ENCODE measurements at places on chromosomes 11 and 22.

GRCh38 chr11:69010361-69010891 is 2.6 kb downstream of the MRGPRF start:
- no peak for DNase-seq

GRCh38 chr11:44110231-44110679 is 14.8 kb downstream of the EXT2 start:
- DNase-seq = peak; percentile 29

DNA sequence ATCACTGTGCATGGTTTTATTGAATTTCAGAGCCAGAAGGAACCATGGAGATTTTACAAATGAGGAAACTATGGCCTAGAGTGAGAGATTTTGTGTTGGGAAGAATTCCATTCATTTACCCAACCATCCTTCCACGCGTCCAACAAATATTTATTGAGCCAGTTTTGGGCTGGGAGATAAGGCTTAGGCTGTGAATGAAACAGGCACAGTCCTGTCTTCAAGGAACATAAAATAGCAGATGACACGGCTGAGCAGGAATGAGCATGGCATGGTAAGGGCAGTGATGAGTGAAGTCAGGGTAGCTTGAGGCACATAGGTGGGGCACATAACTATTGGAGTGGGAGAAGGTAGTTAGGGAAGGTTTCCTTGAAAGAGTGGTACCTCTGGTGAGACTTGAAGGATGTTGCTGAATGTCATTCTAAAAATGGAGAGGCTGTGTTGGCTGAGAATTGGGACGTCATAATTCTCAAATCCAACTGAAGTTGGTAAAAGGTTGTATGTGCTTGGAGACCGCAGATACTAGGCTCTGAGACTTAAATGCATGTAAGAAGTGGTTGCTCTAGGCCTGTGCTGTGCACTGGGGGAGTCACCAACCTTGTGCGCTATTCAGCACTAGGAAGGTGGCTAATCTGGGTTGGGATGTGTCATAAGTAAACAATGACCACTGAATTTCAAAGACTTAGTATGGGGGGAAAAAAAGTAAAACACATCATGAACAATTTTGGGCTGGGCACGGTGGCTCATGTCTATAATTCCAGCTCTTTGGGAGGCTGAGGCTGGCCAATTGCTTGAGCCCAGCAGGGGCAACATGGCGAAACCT is 51.9 kb downstream of the TEAD1 start:
- no peak for DNase-seq

DNA sequence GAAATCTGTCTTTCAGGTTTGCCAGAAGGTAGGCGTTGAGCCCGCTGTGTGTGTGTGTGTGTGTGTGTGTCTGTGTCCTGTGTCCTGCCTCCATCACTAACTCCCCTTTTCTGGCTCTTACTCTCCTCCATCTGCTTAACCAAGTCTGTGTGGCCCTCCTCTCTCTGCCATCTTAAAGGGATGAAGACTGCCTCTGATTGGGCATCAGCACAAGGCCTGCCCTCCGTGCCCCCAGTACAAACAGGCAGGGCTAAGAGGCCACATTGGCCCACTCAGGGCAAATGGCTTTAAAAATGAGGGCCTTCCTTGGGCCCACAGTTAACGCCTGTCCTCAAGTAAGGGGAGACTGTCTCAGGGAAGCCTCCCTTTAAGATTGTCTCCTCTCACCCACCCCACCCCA is 10.9 kb downstream of the RCOR2 start:
- DNase-seq = no peak

DNA sequence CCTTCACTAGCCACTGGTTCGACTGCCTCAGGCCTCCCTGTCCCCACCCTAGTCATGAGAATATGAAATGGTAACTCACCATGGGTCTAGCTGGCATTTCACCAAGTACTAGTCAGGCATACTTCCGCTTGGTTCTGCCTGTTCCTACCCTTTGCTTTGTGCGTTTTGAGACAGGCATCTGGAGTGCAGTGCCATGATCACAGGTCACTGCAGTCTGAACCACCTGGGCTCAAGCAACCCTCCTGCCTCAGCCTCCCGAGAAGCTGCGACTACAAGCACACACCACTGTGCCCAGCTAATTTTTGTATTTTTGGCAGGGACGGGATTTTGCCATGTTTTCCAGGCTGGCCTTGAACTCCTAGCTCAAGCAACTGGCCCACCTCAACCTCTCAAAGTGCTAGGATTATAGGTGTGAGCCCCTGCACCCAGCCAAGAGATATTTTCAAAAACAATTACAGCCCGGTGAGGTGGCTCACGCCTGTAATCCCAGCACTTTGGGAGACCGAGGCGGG is 14.1 kb downstream of the HRAS start:
- no peak for DNase-seq

DNA sequence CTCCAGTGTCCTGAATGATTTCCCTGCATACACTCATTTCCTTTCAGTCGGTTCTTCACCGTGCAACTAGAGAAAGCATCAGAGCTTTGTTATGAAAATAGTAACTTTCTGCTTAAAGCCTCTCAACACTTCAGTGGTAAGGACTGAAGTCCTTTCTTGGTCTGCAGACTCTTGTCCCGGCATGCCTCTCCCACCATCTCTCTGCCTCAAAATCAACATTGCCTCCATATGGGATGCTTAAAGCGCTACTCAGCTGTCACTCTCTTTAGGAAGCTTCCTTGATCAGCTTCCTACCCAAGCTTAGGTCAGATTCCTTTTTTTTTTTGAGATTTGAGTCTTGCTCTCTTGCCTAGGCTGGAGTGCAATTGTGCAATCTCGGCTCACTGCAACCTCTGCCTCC is 36.7 kb downstream of the APLP2 start:
- DNase-seq = no peak

- no peak for DNase-seq
These were observed 42.5 kb downstream of the CERK start for GRCh38 chr22:46695346-46696228.

DNA sequence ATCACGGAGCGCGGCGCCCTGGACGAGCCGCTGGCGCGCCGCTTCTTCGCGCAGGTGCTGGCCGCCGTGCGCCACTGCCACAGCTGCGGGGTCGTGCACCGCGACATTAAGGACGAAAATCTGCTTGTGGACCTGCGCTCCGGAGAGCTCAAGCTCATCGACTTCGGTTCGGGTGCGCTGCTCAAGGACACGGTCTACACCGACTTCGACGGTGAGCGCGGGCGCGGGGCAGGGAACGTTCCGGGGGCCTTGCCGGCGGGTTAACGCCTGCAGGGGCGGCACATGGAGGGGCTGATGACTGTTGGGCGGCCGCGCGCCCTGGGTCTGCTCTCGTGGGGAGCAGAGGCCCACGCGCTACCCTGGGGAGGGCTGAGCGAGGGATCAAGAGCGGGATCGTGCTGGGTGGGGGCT is 1.0 kb downstream of the PIM3 start:
- DNase-seq = no peak

DNA sequence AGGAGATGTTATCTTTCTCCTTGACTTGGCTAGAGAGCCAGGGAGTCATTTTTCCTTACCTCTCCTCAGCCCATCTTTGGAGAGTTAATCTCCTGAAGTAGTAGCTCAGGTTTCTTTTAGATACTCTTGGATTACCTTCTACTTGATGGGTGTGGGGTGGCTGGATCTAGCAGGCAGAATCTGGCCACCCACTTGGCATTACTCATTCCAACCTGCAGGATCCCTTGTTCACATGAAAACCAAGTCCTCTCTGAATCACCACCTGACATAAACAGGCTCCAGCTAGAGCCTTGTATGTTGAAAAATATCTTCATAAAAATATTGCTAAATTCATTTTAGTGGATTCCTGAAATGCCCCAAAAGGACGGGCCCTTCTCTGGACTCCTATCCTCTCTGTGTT is 250.6 kb upstream of the PLET1 start:
- no peak for DNase-seq

GRCh38 chr11:46914363-46914762 is 4.0 kb downstream of the LRP4 start:
- DNase-seq = no peak

DNA sequence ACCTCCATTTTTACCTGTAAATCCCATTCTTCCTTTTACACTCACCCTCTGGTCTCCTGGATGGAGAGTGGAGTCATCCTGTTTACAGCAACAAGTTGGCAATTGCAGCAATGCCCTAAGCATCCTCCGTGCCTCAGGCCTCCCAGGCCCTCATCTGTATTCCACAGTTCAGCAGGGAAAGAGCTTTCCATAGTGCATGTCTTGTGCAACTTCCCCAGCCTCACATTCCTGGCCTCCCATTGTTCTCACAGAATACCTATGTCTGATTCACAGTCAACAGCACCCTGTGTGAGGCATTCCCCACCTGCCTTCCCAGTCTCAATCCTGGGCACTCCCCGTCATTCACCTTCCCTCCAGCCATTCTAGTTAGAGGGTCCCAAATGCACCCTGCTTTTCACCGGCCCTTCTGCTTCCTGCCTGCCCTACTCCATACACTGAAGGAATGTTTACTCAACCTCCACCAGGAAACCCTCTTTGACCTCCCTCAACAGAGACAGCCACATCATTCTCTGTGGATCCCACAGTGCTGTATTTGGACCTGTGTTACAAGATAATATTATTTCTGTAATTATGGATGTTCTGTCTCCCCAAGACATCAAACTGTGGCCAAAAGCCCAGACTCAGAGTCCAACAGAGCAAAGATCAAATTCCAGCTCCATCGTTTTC is 405.7 kb downstream of the BUD13 start:
- DNase-seq = no peak

- no peak for DNase-seq
These were observed 11.1 kb upstream of the KIAA0930 start for GRCh38 chr22:45251825-45252224.

GRCh38 chr11:85099522-85099921 is 527.6 kb downstream of the DLG2 start:
- DNase-seq = no peak

DNA sequence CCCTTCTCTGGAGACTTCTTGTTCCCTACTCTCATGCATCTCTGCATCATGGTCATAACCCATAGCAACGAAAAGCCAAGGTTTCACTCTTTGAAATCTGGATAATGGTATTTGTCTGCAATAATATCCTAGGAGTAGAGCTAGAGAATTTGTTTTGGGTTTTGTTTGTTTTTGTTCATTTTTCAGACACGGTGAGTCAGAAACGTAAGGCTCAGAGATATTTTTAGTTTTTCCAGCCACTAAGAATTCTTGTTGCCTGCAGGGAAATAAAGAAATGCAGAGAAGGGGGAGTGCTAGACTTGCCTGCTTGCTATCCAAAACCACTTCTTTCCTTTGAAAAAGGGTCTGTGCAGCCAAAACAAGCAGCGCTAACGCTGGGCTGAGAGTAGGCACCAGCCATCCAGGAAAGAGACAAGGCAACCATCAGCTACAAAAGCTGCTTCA is 26.0 kb downstream of the POU2AF3 start:
- DNase-seq = no peak

DNA sequence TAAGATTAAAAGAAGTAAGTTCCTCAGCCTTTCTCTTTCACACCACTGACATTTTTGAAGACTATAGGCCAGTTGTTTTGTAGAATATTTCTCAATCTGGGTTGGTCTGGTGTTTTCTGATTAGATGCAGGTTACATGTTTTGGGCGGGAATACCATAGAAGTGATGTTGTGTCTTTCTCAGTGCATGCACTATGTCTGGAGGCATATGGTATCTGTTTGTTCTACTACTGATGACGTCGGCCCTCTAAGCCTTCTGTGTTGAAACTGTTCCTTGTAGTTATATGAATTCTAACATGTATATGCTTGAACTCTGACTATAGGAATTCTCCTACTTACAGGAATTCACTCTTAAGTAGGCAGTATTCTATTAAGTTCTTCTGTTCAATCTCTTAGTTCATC is 21.6 kb downstream of the ZFTA start:
- DNase-seq = no peak

- DNase-seq = no peak
These were observed at the start of gene NCAM1 for GRCh38 chr11:112961146-112961668. NCAM1 (plus strand) TSS chr11:112961420.

- DNase-seq = no peak
These were observed 118.5 kb downstream of the APOL5 start for GRCh38 chr22:35835998-35836691.

DNA sequence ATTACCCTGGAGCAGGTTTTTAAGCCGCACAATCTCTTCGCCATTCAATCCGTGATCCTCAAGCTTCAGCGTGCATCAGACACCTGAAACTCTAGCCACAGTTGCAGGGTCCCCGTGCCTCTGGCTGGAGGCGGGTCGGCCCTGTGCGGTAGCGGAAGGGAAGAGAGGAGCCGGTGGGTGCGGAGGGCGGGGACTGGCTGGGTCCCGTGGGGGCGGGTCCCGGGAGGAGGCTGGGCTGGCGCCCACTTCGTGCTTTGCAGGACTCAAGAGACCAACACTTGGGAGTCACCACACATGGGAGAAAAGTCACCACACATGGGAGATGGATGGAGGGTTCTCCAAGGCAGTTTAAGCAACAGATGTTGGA is 772 bp downstream of the C22orf15 start:
- DNase-seq = no peak

DNA sequence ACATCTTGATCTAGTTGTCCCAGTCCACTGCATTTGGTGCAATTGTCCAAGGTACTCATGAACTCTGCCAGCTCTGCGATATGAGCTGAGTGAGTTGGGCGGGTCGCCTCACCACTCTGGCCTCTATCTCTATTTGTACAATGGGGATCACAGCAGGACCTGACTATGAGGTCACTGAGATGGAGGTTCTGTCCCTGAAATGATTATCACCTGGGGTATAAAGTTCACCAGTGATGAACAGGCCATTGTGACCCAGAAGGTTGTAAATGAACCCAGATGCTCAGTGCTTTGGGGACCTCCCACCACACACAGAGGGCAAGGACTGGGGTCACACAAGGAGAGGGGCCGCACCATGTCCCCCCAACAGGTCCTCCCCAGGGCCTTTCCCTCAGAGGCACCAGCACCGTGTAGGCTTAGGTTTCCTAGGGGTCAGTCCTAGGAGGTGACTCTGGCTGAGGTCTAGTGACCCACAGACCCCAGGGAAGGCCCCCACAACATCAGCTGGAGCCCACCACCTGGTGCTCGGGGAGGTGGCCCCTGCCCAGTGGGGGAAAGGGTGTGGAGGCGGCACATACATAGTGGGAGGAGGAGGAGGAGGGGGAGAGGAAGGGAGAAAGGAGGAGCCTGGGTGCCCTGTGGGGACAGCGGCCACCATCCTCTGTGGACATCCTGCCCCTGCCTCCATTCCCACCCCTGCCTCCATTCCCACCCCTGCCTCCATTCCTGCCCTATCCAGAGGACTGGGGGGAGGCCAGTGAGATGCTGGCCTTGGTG is 25.0 kb upstream of the IGLL1 start:
- DNase-seq = no peak

DNA sequence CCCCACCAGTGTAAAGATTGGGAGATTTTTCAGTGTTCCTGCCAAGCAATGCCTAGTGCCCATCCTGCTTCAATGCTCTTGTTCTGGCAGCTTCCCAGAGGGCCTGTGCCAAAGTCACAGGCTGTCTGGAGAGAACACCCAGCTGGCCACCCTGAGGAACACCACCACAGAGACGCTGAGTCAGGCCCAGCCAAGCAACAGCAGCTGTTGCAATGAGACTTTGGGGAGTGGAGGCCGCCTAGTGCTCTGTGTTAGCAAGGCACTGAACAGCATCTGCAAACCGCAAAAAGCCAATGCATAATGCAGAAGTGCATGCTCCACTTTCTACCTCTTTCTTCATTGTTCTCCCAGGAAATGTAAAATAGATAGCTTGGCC is 168.1 kb downstream of the NXPE2 start:
- DNase-seq = no peak

Data from GM18507 (cell line).